ENCODE measurements at places on chromosomes 16 and 17.

DNA sequence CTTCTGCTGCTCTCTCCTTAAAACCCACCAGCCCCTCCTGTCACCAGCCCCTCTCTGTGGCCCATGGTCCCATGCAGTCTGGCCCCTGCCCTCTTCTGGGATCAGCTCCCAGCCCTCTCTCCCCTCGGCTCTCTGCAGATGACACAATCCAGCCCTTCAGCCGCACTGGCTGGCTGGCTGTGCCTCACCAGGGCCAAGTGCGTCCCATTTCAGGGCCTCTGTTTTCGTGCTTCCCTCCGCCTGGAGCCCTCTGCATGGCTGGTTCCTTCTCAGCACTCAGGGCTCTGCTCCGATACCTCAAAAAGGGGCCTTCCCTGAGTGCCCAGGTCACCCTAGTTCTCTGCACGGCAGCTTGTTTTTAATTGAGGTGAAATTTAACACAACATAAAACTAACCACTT lies 124.3 kb downstream of the SOCS1 start:
- no peak for DNase-seq

DNA sequence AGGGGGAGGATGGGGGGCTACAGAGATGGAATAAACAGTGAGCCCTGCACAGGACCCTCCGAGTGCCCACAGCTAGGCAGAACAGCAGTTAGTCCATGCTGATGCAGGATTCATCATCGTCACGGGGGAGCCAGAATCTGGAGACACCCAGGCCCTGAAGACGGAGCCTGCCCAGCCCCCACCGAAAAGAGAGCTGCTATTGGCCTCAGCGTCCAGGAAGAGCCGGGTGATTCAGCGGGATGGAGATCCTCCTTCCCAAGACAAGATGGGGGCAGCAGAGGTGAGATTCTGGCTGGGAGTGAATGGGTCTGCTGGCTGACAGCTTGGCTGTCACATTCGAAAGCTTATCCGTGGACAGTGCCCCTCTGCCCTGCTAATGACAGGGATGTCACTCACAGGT lies 133.6 kb upstream of the CRHR1 start:
- no peak for DNase-seq

GRCh38 chr16:83661656-83662055 lies 146.1 kb upstream of the HSBP1 start:
- DNase-seq = no peak

DNA sequence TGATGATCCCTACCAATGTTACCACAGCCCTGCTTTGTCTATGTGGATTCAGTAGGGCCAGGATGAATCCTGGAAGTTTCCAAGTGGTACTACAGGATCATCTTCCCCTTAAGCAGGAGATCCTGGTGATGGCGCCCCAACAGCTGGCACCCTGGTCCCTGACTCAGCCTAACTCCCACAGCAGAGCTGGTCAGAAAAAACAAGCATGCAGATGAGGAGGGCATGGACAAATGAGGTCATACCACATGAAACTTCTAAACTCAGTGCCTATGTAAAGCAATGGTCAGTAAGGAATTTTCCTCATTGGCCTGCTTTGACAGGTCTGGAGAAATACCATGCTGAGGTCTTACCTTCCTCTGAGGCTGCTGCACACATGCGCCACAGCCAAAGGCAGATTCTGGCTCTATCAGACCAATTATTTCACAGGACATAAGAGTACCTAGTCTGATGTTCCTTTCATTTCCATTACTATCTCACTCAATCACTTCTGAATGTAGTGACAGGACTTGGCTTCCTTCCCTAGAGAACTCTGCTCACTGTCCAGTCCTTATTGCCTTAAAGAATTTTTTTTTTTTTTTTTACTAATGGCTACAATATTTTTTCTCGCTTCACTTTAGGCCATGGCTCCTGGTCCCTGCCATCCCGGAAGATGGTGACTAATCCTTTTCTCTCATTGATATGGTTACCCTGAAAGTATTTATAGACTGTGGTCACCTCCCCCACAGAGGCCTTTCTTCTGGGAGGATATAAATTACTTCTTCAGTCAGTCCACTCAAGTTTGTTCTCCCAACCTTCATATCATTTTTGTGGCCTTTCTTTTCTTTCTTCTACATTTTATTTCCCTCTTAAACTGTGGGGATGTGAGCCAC lies 525.2 kb upstream of the PSMD7 start:
- no peak for DNase-seq

DNA sequence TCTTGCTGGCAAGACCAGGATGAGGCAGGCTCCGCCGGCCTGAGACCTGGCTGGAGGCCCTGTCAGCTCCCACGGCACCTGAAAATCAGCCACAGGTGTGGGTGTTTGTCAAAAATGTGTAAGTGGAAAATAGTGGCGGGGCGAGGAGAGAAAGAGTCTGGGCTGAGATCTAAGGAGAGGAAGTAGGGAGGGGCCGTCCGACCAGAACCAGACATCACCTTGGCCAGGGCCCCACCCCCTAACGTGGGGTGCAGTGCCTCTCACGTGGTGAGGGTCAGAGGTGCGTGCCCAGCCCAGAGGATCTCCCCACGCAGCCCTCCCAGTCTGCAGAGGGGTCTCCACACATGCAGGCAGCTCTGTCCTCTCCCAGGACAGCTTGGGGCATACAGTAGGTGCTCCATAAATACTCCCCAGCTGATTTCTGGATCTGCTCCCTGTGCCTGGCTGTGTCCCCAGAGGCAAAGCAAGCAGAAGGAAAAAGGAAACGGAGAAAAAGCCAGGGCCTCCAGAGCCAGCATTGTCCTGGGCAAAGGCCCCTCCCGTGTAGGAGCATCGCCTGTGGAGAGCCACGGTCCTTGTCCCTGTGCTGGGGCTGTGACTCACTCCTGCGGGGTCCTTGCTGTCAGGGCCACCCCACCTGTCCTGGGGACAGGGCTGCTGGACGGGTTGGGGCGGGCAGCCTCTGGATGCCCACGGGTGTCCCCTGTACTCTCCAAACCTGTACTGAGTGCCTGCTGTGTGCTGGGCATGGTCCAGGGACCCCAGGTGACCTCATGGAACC lies 16.7 kb downstream of the ZFPM1 start:
- DNase-seq = no peak

DNA sequence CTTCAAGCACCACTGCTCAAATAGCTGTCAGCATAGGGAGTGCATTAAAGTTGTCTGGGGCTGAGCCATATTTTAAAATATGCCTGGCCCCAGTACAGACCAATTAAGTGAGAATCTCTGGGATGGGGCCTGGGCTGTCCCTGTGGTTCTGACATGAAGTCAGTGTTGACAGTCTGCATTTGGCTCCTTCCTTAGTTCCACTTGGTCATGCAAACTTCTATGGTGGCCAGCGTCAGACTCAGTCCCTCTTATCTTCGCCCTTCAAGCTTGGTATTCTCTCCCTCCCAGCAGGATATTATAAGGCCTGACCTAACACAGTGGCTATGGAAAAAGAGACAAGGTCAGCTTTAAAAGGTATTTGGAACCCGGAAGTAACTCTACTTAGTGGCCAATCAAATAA lies 177.2 kb downstream of the PMP22 start:
- DNase-seq = no peak

- no peak for DNase-seq
Measured at GRCh38 chr16:49857423-49858181, 1.7 kb upstream of the ZNF423 start.

GRCh38 chr16:64434526-64435069 lies 687.3 kb downstream of the CDH11 start:
- no peak for DNase-seq

GRCh38 chr17:80468781-80469493 lies 7.5 kb downstream of the NPTX1 start:
- DNase-seq = no peak

DNA sequence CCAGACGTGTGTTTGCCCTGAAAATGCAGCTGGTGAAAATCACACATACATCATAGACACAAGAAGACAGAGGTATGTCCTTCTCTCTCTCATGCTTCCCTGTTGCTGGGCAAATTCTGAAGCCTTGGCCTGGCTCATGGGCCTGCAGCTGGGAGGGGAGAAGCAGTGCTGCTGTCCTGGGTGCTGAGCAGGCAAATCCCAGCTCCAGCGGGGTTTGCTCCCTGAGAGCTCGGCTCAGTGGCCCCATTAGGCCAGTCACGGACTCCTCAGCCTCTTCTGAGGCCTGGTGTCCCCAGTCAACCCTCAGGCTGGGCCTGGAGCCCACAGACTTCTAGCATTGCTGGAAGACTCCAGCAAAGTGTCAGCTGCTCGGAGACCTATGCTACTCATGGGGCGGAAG lies 11.7 kb downstream of the RHBDL3 start:
- DNase-seq = no peak

DNA sequence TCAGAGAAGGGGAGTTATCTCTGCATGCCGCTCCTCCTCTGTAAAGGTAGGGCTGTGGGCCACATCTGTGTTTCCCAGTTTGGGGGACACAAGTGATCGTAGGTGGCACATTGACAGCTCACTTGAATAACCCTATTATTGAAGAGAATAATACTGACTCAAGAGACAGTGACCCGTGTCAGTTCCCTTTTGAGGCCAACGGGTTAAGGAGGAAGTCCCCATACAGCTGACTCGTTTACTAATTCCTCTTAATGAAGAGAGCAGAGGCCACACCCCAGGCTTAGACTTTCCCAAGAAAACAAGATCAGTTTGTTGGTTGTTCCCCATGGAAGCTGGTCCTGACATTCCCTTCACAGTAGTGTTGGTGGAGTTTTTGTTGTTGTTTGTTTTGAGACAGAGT lies 33.0 kb downstream of the IL4R start:
- no peak for DNase-seq

GRCh38 chr17:50834429-50835300 lies 721 bp upstream of the WFIKKN2 start:
- no peak for DNase-seq

GRCh38 chr17:17700251-17700969 lies 19.2 kb downstream of the RAI1 start:
- DNase-seq = no peak

- DNase-seq = no peak
Measured at GRCh38 chr17:44266402-44267164, 1.4 kb downstream of the SLC4A1 start.

- DNase-seq = no peak
Measured at GRCh38 chr17:81867170-81867990, 3.8 kb downstream of the ARHGDIA start.

DNA sequence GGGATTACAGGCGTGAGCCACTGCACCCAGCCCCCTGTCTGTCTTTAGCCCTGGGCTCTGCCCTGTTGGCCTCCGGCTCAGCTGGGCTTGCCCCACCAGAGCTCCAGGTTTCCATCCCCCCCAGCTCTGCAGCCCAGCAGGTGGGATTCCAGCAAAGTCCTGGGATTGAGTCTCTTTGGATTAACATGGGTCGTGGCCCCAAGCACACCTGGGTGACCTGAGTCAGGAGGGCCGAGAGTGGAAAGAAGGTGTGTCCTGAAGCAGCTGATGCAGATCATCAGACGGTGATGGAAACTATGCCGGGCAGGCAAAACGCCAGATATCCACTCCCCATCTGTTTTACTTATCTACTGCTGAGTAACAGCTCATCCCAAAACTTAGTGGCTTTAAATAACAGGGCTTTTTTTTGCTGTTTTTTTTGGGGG lies 72.5 kb downstream of the KNOP1 start:
- DNase-seq = no peak

GRCh38 chr17:32693194-32693897 lies 183.6 kb downstream of the MYO1D start:
- DNase-seq = no peak

DNA sequence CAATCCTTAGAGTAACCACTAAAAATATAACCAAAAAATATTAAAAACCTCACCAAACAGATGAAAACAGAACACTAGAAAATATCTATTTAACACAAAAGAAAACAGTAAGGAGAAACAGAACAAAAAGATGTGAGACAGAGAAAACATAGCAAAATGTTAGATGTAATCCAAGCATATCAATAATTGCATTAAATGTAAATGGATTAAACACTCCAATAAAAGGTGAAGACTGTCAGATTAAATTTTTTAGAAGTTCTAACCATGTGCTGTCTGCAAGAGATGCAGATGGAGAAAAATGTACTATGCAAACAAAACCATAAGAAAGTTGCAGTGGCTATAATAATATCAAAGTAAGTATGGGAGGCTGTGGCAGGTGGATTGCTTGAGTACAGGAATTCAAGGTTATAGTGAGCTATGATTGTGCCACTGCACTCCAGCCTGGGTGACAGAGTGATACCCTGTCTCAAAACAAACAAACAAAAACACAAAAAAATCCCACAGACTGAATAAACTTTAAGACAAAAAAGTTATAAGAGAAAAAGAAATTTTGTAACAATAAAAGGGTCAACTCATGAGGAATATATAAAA lies 53.9 kb downstream of the ADCY9 start:
- DNase-seq = no peak

DNA sequence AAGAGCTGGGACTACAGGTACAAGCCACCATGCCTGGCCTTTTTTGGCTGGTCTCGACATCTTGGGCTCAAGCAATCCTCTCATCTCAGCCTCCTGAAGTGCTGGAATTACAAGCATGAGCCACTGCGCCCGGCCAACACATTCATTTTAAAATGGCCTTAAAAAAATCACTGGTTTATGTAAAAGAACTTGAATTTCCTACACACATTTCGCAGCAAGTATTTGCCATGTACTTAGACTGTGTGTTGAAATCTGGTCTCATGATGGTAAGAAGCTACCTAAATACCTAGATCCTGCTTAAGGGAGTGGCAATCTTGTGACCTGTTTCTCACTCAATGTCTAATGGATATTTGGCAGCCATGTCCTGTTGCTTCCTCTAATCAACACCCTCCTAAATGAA lies 8.5 kb upstream of the CYTH1 start:
- no peak for DNase-seq

- DNase-seq = no peak
Measured at GRCh38 chr17:51499897-51500296, 239.6 kb downstream of the UTP18 start.

DNA sequence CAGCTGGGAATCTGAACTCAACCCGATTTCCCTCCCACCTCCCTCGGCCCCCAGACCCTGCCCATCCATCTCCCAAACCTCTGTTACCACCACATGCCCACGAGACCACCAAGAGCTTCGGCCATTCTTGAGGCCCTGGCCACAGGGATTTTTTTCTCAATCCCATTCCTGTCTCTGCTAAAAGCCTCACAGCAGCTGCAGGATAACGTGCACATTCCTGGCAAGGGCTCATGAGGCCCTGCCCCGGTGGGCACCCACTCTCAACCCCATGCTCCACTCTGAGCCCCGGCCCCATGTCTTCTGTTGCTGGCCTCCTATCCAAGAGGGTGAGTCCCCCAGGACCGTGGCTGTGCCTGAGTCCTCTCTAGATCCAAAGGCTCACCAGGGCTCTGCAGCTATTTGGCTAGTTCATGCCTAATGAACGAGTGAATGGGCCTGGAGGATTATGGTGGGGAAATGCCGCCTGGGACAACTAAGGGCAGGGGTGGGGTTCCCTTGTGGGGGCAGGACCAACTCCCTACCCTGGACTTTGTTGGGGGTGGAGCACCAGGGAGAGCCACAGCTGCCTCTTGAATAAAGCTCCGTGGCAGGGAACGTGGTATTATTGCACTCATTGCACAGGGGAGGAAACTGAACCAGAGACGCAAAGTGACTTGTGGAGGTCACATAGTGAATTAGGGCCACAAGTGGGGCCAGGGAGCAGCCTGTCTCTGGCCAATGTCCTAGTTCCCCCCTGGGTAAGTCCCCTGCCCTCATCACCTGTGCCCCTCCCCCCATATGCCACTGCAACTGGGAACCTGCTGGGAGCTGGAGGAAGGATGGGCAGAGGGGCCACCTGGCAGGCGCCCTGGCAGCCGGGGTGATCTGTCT lies 113.8 kb upstream of the SMURF2 start:
- no peak for DNase-seq

GRCh38 chr17:50911890-50912289 lies 45.7 kb upstream of the TOB1 start:
- no peak for DNase-seq

GRCh38 chr16:27638833-27639560 lies 89.1 kb downstream of the KATNIP start:
- DNase-seq = no peak

- DNase-seq = peak; percentile 90
Measured at GRCh38 chr17:75524970-75525805, at the start of gene LLGL2. Gene LLGL2, plus strand, starts transcription at chr17:75525697. Its CDS starts 17,730 bp downstream, at chr17:75543427.
